ENCODE measurements at places on chromosomes 3 and 15.

GRCh38 chr3:56453011-56453410 lies 15.3 kb downstream of the ERC2 start:
- no peak for DNase-seq

- no peak for DNase-seq
Observed at GRCh38 chr3:98567666-98568270, 25.6 kb downstream of the CPOX start.

DNA sequence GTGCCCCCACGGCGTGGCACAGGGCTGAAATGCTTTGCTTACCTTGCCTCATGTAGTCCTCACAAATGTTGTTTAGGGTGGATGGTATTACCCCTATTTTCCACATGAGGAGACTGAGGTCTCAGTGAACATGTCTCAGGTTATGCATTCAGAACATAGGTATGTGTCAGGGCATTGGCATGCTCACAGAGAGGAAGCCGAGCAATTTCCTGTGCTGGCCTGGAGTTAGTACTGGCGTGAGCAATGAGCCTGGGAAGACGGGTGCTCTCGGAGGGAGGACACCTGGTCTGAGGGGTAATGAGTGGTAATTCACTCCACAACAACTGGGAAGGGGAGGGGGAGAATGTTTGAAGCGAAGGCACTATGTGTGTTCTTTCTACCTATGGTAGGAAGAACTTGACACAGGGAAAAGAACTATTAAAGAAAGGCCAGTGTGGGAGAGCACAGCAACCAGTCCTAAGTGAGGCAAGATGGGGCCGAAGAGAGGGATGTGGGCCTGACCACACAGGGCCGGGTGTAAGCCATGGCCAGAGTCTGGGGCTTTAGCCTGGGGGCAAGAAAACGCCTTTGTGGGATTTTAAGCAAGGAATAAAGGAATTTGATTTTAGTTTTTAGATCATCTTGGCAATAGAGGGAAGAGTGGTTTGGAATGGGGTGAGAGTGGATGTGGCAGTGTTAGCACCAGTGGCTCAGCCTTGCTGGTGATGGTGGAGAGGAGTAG lies 4.9 kb upstream of the FAM131A start:
- no peak for DNase-seq

DNA sequence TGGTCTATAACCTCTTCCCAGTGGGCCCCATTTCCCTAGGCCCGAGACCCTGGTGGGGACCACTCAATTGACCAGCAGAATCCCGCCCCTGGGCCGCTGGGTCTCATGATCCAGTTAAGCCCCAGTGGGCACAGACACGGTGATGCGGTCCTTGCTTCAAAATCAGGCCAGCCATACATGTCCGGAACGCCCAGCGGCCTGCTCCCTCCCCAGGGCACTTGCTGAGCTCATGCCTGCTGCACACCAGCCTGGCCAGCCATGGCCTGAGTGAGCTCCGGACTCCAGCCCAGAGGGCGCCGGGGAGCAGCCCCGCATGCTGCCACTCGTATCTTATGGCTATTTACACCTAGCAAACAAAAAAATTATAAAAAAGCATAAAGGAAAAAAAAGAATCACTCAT lies 34.4 kb upstream of the IQSEC1 start:
- no peak for DNase-seq

DNA sequence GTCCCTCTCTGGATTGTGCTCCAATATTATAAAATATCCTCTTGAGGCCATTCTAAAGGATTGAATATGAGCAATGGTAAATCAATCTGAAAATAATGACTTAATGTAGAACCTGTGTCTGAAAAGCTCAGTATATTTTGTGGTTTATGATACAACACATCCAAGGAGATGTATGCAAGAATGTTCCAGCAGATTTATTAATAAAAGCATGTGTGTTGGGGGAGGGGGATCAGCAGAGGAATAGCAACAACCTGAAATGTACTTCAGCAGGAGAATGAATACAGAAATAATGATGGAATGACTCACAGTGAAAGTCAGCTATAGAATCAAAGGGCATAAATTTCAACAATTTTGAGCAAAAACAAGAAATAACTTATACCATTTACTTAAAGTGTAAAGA lies 56.7 kb upstream of the NUDT16 start:
- DNase-seq, result no peak

- no peak for DNase-seq
Observed at GRCh38 chr3:170709046-170709445, 123.2 kb upstream of the SLC7A14 start.

DNA sequence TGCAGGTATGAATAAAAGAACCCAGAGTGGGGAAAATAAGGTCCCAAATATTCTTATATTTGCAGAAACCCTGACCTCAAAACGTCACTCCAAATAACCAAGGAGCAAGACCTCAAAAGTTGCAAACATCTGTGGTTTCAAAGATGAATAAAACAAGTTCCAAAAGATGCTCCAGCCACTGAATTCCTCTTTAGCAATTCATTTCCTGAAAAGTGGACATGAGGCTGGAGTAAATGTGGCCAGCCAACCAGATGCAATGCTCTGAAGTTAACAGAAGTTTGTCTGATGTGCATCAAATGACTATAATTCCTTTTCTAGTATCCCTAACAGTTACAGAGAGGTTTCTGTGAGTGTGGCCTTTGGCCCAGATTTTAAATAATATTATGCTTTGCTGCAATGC lies 71.2 kb upstream of the WNT5A start:
- DNase-seq, result no peak

DNA sequence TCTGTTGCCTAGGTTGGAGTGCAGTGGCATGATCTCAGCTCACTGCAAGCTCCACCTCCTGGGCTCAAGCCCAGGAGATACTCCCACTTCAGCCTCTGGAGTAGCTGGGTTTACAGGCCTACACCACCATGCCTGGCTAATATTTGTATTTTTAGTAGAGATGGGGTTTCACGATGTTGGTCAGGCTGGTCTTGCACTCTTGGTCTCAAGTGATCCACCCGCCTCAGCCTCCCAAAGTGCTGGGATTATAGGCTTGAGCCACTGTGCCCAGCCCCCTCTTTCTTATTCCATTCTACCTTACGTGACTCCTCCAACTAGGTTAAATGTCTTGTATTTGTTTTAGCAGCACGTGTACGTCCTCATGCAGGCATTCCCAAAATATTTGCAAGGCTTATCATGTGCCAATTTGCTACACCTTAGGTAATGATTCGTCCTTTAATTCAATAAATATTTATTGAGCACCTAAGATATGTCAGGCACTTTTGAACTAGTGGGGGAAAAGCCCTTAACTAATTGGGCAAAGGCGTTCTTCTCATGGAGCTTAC lies 14.9 kb upstream of the MAGI1 start:
- DNase-seq, result no peak

- no peak for DNase-seq
Observed at GRCh38 chr15:62605282-62605681, 437.3 kb upstream of the TPM1 start.

DNA sequence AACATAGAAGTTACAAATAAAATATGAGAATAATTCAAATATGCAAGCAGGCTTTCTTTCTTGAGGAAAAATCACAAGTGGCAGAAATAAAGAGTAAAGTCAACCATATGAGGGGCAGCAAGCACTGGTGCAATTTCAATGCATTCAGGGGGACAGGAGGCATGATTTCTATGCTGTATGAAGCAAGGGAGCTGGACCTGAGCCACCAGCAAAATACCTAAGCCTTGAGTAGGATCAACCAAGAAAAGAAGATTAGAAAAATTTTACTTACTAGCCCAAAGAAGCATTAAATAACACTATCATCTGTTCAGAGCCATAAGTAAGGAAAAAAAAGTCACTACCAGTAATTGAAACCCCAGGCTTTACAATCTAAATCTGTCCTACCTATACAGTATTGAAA lies 6.3 kb downstream of the ADGRG7 start:
- no peak for DNase-seq

- no peak for DNase-seq
Observed at GRCh38 chr15:83922649-83923294, 268.8 kb downstream of the ADAMTSL3 start.

- DNase-seq, result no peak
Observed at GRCh38 chr15:93305306-93305705, 216.3 kb upstream of the RGMA start.

- DNase-seq, result no peak
Observed at GRCh38 chr3:49244581-49245205, 32.3 kb downstream of the C3orf62 start.

- DNase-seq, result no peak
Observed at GRCh38 chr15:57398336-57398735, 22.0 kb downstream of the CGNL1 start.

DNA sequence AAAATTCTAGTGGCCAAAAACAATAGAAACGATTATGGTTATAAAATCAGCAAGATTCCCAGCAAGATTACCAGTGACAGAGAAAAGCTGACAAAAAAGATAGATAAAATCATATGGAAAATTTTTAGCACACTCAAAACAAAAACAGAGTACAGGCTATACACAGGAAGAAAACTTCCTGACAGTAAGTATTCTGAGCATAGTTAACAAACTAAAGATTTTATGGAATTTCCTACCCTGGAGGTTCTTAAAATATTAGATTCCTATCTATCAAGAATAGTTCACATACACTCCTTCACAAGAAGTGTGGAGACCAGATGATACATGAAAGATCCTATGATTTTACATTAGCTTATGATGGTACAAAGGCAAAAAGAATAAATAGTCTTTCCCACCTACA lies 50.8 kb downstream of the ZNF148 start:
- no peak for DNase-seq

DNA sequence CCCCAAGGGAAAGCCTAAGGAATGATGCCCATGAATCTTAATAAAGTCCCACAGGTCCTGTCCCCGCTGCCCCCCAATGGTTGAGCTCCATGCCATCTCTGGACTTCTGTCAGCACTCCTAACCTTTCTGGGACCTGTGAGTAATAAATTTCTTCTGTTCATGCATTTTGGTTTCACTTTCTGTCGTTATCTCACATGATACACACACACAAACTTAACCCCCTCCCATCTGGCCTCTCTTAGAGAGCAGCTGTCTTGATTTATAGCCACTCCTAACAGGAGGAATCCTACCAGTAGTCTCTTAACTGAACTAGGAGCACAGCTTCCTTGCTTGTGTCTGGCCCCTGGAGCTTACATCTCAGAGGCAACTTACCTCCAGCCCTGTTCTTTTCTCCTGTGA lies 82.7 kb upstream of the SELENOK start:
- no peak for DNase-seq

DNA sequence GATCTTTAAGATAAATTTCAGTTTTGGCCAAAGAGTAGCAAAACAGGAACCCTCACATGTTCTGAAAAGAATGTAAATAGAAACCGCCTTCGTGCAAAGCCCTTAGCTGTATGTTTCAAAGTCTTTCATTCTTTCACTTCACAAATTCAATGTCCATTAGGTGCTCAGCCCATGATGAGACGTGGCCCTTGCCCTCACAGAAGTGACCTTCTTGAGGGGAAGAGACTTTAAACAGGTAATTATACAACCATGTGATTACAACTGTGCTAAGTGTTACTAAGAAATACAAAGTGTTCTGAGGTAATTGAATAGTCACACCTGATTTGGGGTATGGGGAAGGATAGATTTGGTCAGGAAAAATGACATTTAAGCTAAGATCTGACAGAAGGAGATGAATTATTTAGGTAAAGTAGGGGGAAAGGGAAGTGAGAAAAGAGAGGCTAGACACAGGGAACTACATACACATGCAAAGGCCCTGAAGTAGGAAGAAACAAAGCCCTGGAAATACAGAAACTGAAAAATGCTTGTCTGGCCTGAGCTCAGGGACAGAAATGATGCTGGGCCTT lies 19.6 kb downstream of the HSPBAP1 start:
- DNase-seq, result no peak

DNA sequence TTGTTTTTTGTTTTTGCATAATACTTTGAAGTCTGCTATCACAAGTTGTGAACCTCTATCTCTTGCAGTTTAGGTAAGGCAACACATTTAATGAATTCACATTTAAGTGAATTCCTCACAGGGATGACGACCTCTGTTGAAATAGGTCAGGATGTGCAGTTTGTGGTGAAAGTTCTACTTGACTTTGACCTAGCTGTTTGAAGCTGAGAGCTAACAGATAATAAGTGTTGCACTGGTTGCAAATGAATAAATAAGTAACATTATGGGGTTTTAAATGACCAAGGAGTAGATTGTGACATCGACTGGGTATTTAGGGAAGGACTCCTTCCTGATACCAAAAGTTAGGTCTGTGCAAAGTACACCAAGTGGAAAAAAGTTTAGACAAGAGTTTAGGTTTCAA lies 23.9 kb downstream of the NIT2 start:
- DNase-seq, result no peak

DNA sequence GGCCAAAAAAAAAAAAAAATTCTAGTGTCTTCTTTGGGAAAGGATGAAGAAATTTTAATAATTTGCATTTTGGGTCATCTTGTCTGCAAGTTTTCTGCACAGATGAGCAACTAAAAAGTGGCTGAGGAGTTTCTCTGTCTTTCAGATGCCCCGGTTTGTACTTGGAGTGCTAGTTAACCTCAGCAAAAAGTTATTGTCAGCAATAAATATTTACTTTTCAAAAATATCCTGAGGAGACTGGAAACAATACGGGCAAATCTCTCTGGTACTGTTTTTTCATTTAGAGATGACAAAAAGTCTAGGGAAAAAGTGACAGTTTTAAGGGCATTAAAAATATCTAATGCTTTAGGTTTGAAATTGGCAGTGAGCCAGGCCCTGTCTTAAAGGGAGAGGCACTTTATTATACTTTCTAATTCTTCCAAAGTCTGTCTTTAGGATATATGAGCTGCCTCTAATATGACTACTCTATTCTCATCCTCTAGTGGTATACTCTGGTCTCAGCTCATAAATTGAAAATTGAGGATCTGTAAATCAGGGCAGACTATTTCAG lies 436.0 kb upstream of the NR2F2 start:
- DNase-seq, result no peak

DNA sequence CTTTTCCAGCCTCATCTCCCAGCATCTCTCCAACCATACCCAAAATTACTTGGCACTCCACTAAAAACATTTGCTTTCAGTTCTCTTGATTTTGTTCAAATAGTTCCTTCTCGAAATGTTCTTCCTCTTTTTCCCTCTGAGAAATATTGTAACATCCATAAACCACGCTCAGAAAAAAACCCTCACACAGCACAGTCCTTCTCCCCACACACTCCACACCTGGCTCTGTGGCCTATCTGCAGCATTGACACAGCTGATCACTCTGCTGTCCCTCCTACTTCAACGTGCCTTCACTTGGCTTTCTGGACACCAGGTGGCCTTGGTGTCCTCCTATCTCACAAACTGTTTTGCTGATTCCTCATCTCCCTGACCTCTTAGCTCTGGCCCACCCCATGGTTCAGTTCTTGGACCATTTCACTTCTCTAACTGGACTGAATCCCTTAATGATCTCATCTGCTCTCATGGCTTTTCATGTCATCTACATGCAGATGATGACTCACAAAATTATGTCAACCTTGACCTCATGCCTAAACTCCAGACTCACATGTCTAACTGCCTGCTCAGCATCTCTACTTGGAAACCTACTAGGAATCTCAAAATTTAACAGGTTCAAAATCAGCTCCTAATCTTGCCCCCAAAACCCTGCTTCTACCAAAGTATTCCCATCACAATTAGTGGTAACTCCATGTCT lies 93.3 kb downstream of the TRIM42 start:
- no peak for DNase-seq

DNA sequence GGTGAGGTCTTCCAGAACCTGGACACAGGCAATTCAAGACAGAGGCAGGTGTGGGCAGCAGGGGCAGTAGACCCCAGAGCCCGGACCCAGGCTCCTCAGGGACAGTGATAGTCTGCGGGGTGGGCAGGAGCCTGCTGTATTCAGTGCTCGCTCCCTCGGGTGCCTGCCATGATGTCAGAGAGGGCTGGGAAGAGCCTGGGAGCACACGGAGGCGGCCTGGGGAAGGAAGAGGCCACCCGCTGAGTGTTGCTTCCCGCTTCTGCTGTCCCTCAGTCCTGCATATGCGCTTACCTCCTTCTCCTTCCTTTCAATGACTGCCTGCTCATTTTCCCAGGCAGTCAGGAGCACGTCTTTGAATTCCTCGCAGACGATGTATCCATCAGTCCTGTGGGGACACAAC lies 22.8 kb downstream of the TMEM43 start:
- no peak for DNase-seq

All from GOT3 (cell line).